Activated T-cell treated with anti-CD3 and anti-CD28 coated beads, Interleukin-2, amount 50 U/mL, for 72 hours (primary cell): ENCODE measurements at places on chromosomes 7 and 10. TPM values are rescaled to one million over a fixed set of nuclear protein-coding genes. Genes with fewer than 3 reads are reported as not detected.

Gene CUZD1
- total RNA-seq = 1.7 TPM

Gene MALRD1
- total RNA-seq = not detected

Gene HECW1
- total RNA-seq = not detected

Gene SRRM3
- total RNA-seq = 0.12 TPM
